ENCODE measurements at places on chromosomes 6 and 20. TPM values are rescaled to one million over a fixed set of nuclear protein-coding genes. Genes with fewer than 3 reads are reported as not detected.

Gene KIAA0408
- 2.0 TPM for total RNA-seq

Gene SCUBE3
- 3.4 TPM for total RNA-seq

Gene FOXO3
- 68.5 TPM for total RNA-seq

Gene TRIM40
- total RNA-seq = not detected

Gene HUS1B
- 1.0 TPM for total RNA-seq

Gene SLC35F1
- not detected for total RNA-seq

Gene TSPYL4
- total RNA-seq = 17.5 TPM

Gene PDE7B
- total RNA-seq = 25.7 TPM

Gene CRIP3
- total RNA-seq = not detected

Gene SAMHD1
- total RNA-seq = 24.5 TPM

Gene CCDC28A
- 17.8 TPM for total RNA-seq

Gene PLG
- not detected for total RNA-seq

Gene HTR1B
- total RNA-seq = 0.22 TPM

Gene ZC2HC1B
- 0.26 TPM for total RNA-seq

Gene ACTL10
- total RNA-seq = 1.7 TPM

Gene TULP1
- total RNA-seq = not detected

Gene SSTR4
- total RNA-seq = not detected

Gene HIVEP1
- 19.1 TPM for total RNA-seq

Gene CLPSL1
- not detected for total RNA-seq

Gene DTD1
- 70.0 TPM for total RNA-seq

Gene KHDC1L
- 0.26 TPM for total RNA-seq

Gene ADAT2
- 5.9 TPM for total RNA-seq

Gene GPSM3
- total RNA-seq = 1.0 TPM

Gene CRISP3
- total RNA-seq = not detected

Gene C20orf173
- not detected for total RNA-seq

Gene PI16
- total RNA-seq = under 0.01 TPM

Gene TLDC2
- total RNA-seq = 0.65 TPM

Gene MTFR2
- 3.1 TPM for total RNA-seq

Gene GHRH
- not detected for total RNA-seq

Gene PRSS35
- total RNA-seq = 2.9 TPM

Gene TRAPPC3L
- total RNA-seq = 0.11 TPM

Gene GRIK2
- total RNA-seq = 0.32 TPM

Gene LSM2
- 32.4 TPM for total RNA-seq

Gene PTP4A1
- total RNA-seq = 43.9 TPM

Gene PPARD
- 9.0 TPM for total RNA-seq

Gene PRKN
- total RNA-seq = 6.5 TPM

Gene C6orf132
- total RNA-seq = 3.8 TPM

Gene CPNE5
- 0.76 TPM for total RNA-seq

Gene PPP1R16B
- not detected for total RNA-seq

Gene IL17F
- not detected for total RNA-seq

Gene BNIP5
- total RNA-seq = not detected

Gene ZNF391
- total RNA-seq = 5.7 TPM

Gene TCF21
- not detected for total RNA-seq

Gene GRM1
- total RNA-seq = 0.26 TPM

Gene LST1
- total RNA-seq = not detected

Gene TMEM200A
- total RNA-seq = 54.5 TPM

Gene C6orf141
- total RNA-seq = not detected

Gene PHIP
- total RNA-seq = 30.4 TPM

Gene SRMS
- total RNA-seq = not detected

Gene SYNJ2
- 74.0 TPM for total RNA-seq

Gene KCNG1
- total RNA-seq = 1.1 TPM

Gene MEI4
- total RNA-seq = under 0.01 TPM

Gene ALDH5A1
- total RNA-seq = 5.0 TPM

Gene ZDHHC14
- total RNA-seq = 6.8 TPM

Gene HLA-DRA
- total RNA-seq = 0.26 TPM

Gene PLN
- total RNA-seq = not detected

Gene RFX6
- not detected for total RNA-seq
